ENCODE measurements at places on chromosomes 4 and X.

- no peak for DNase-seq
Measured at GRCh38 chr4:82823062-82823461, 24.5 kb upstream of the SCD5 start.

DNA sequence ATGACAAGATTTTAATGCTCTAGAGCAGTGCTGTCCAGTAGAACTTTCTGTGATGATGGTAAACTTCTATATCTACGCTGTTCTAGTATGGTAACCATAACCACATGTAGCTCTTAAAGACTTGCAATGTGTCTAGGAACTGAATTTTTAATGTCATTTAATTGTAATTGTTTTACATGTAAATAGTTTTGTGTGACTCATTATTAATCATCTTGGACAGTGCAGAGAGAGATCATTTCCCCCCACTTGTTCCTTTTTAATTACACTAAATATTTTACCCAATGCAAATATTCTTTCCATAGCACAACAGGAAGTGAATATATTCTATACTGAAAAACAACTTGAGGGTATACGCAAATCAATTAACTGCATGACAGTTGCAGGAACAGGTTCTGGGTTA, 5.8 kb downstream of the ATG4A start:
- DNase-seq = no peak

DNA sequence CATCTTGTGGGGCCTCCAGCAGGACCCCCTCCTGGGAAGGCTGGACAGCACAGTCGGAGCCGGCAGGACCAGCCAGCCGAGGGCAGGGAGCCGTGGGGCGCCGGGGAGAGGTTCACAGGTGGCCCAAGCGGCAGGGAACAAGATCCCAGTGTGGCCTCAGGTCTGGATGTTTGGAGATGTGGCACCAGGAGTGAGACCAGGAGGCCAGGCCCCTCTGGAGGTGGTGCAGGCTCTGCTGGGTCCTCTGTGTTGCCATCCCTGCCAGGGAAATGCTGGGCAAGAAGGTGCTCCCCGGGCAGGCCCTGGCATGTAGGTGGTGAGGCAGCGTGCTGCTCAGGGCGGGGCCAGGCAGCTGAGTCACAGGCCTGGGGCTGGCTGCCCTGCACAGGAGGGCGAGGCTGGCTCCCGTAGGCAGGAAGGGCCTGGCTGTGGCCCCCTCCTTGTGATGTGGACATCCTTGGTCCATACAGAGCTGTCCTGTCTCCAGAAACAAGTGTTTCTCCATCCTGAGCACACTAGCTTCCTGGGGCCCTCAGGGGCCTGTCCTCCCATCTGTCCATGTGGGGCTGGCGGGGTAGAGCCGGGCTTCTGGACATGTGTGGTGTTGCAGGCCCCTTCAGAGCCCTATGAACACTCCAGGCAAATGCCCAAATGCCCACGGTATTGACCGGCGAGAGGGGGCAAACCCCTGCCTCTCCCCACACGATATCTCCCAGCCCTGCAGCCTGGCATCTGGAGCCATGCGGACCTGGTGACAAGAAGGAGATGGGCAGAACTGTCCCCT, 4.8 kb upstream of the HGFAC start:
- no peak for DNase-seq

GRCh38 chrX:41350150-41350975, 16.4 kb downstream of the DDX3X start:
- DNase-seq = no peak

DNA sequence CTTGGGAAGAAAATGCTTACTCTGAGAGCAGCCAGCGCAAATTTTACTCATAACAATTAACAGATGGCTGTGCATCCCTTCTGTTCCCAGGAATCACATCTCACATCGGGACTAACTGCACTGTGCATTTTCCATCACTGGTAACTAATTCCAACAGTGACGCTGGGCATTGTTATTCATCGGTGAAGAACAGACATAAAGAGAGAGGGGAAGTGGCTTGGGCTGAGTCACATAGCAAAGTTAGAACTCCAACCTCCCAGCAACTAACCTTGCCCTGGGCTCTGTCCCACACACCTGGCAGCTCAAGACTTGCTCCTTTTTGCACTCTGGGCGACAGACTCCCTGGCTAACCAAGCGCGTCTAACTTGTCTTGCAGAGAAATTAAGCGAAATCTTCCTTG, 6.4 kb upstream of the LONRF3 start:
- DNase-seq = no peak

- DNase-seq = no peak
Measured at GRCh38 chr4:53586121-53586816, 5.0 kb downstream of the LNX1 start.

GRCh38 chr4:48490680-48491513, 845 bp downstream of the ZAR1 start:
- no peak for DNase-seq

DNA sequence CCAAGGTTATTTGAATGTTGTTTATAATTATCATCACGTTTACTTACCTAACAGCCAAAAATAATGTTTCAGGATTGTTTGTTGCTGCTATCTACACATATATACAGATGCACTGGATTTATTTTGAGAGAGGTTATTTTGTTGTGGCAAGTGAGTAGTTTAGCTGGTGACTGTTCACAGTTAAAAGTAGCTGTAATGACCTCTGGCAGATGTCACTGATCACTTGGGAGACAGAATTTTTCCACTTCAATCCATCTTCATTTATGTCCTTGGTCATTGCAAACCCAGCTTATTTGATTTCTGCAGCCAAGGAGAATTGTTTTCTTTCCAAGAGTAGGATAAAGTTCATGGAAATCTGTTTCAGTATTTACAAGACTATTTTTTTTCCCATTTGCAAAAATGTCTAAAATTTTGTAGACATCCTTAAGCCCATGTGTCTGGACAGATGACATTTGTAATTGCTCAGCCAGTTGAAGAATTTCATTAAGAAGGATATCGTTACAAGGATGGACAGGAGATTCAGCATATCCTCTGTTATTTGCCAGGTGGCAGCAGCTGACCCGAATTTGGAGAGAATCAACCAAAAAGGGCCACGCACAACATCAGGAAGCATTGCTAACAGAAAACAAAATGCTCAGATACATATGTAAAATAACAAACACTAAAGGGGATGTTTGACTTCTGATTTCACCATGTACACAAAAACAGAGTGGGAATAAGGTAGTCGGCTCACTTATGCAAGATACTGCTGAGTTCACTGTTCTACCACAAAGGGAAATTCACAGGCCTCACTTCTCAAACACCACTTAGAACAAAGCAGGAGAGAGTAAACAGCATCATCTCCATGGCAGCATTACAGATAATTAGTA, 64.5 kb downstream of the GPRIN3 start:
- no peak for DNase-seq

- DNase-seq = no peak
Measured at GRCh38 chr4:151358266-151358665, 32.9 kb upstream of the SH3D19 start.

DNA sequence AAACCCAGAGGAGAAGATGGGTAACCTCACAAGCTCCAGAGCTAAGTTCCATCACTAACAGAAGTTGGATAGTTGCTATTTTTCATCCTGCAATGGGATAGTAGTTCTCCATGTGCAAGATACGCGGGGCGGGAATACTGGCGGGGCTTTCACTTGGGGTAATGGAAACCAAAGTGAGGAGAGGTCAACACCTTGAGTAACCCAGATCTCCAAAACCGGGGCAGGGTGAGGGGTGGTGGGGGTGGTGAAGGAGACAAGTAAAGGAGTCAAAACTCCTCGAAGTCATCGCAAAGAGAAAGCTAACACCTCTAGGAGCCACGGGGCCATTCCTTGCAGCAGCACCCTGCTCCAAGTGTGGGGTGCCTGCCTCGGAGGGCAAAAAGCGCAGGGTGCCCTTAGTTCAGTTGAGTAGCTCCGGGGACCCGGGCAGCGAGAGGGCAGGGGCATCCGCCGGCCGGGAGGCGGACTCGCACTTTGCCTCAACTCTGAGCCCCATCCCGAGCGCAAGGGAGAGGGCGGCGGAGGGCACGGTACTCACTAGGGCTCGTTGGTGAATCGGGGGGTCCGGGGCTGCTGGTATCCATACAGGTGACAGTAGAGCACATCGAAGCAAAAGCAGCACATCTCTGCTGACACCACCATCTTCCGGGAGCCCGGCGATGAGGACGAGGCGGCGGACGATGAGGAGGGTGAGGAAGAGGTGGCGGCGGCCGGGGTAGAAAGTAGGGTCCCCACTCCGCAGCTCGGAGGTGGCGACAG, 645 bp downstream of the AMMECR1 start:
- DNase-seq = no peak

DNA sequence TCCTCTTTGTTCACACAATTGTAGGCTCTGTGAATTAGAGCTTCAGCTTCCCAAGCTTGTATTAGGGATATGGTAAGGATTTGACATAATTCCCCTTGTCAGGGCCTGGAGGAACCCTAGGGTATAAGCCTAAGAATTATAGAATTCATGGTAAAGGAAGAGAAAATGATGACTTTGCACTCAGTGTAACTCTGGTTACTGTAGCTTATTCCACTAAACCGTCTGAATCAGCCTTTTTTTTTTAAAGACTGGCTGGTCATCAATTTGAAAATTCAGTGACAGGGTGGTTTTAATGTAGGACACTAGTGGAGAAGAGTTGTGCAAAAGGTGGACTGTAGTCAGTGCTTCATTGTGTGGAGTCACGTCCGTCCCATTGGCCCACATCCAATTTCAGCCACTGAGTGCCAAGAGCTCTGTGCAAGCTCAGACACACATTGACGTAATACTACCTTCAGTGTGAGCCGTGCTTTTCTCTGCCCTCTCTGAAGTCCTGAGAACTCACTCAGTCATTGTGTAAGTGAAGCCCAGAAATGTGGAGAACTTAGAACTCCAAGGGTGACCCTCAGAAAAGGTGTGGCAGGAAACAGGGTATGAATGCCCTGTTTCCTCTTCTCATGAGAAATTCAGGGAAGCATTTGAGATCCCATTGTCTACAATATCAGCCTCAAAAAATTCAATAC, 449.8 kb downstream of the C4orf33 start:
- no peak for DNase-seq

DNA sequence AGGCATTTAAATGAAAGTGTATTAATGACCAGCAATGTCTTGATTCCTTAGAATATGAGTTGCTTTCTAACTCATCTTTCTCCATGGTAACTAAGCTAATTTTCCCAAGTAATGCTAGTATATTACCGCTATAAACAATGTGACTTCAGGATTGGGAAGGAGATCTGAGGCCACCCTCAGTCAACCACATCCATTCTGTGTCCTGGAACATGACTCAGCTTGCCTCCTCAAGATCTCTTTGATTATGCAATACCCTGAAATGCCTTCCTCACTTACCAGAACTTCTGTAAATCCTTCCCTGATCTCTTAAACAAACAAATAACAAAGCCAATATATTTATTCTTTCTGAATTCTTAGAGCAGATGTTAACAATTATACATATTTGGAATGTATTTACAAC, 1495.5 kb downstream of the PCDH18 start:
- DNase-seq = no peak

DNA sequence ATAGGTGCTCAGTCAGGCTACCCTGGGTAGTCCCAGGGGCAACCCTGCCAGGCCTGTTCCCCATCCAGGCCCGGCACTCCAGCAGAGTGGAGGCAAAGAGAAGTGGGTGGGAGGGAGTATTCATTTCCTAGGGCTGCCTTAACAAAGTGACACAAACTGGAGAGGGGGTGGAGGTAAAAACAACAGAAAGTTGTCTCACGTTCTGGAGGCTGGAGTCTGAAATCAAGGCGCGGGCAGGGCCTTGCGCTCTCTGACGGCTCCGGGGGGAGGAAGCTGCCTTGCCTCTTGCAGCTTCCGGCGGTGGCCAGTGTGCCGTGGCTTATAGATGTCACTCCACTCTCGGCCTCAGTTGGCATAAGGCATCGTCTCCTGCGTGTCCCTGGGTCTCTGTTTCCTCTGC, 90.8 kb downstream of the DCTD start:
- DNase-seq = no peak

Data from hypothalamus (tissue), 51 donors.